Muscle of back (tissue), 13 donors: ENCODE measurements at places on chromosomes 11 and 22. TPM values are rescaled to one million over a fixed set of nuclear protein-coding genes. Genes with fewer than 3 reads are reported as not detected.
A peak's percentile ranks its signal among the peaks of the same experiment; 100 is the strongest.

The TMPRSS4 gene
- polyA plus RNA-seq: 0.08 TPM

DNA sequence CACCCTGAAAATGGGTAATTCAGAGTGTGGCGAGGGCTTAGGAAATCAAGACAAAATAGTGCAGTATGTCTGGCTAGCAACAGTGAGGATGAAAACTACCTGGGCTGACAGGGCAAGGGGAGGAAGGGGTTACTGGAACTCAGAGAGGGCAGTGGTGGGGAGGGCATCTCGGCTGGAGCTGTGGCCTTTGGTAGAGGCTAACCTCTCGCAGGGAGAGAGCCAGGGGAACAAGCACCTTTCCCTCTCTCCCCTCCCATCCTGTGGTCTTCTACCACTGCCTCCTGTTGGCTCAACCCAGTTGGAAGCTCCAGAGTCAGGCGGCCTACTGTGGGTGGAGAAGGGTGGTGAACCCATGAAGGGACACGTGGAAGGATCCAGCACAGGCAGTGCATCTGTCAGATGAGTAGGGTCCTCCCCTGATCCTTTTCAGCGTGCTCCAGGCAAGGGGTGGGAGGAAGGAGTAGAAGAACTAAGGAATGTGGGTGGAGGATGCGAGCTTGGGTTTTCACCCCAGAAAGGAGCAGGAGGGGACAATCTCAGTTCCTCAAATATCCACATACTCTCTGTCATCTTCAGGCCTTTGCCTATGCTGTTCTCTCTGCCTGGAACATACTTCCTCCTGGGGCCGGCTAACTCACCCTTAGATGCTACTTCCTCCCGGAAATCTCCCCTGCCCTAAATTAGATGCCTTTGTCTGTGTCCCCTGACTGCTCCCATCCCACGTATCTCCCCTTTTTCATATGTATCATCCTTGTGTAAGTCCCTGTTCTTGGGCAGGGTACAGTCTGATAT, 6.2 kb upstream of the KCNE3 start:
- DNase-seq: no peak

- DNase-seq: no peak
Measured at GRCh38 chr11:134252346-134253187, 585 bp downstream of the THYN1 start.

- DNase-seq: no peak
Measured at GRCh38 chr22:21758091-21758864, 22.7 kb upstream of the YPEL1 start.

DNA sequence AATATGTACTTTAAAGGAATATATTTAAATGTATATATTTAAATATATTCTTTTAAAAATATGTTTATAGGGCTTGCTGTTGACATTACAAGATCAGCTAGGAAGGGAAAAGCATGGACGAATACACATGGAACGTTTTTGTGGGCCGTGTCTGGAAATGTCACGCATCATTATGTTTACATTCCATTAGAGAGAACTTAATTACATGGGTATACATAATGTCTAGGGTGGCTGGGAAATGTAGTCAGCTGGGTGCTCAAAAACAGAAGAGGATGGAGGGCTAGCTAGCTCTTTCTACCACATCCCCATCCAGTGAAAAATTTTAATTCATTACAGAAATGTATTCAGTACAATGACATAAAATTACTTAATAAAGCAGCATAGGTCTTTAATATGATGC, 371.2 kb downstream of the DYNC2H1 start:
- DNase-seq: no peak

- DNase-seq: peak; percentile 49
Measured at GRCh38 chr11:122597511-122597910, 58.0 kb upstream of the UBASH3B start.

DNA sequence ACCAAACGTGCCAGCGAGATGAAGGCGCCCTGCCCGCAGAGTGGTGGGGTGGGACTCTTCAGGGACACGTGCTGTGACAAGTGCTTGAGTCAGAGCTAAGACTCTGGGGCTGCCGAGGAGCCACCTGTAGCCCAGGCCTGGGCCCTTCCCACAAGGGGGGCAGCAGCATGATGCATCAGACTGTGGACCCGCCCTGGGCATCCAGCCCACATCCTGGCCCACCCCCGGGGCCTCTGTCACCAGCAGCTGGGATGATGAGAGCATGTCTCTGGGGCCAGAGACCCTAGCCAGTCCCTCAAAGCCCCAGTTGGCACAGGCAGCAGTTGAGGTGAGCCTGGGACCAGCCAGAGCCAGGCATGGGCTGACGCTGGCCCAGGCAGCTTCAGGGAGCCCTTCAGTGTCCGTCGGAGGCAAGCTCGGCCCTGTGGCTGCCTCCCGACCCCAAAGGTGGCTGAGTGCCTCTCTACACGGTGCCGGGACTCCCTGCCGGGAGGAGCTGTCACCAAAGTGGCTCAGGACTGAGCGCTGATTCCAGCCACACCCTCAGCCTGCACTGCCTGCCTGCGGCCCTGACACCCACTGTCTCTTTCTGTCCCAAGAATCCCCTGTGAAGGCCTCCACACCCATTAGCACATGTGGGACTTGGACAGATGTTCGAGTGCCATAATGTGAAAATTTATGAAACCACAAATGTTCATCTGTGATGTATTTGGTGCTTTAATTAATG, 41.3 kb downstream of the CDKN1C start:
- DNase-seq: no peak

DNA sequence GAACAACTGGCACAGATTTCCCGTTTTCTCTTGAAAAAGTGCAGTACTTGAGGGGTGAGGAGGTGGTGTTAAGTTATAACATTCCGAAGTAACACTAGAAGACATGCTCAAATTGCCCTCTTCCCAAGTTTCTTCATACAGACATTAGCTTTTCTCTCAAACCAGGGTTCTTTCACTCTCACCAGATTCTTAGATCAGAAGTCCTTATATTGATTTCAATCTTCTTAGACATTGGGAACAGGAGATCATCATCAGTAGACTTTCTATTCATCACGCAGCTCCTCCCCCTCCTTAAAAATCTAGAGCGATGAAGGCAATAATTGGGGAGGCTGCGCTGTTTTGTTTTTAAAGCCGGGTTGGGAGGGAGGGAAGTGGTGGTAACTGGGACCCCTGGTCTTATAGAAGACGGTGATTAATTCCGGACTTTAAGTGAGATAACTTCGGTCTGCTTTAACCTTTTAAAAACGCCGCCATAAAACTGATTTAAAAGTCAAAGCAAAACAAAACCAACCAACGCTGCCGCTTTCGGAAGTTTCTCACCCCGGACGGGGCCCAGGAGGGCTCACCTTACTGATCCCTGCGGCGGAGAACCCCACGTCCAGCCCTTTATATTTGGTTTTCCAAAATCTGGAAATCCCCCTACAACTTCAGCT, 665 bp downstream of the USP28 start:
- DNase-seq: peak; percentile 44

DNA sequence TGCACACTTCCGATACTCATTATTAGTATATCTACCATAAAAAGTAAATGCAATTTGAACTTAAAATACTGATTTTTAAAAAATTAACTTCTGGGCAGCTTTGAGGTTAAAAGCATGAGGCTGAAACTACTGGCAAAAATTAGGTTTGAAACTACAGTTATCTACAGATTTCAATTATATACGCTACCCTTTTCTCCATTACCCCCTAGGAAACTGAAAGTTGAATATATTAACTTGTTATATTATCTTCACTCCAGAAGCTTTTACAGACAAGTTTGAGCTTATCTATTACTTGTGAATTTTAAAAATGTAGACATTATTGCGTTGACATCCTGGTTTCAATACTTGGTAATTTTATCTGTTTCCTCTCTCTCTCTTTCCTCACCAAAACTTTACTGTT, 96.7 kb upstream of the DDI1 start:
- DNase-seq: no peak
